ENCODE measurements at places on chromosomes 13 and 19.
A peak's percentile ranks its signal among the peaks of the same experiment; 100 is the strongest.

DNA sequence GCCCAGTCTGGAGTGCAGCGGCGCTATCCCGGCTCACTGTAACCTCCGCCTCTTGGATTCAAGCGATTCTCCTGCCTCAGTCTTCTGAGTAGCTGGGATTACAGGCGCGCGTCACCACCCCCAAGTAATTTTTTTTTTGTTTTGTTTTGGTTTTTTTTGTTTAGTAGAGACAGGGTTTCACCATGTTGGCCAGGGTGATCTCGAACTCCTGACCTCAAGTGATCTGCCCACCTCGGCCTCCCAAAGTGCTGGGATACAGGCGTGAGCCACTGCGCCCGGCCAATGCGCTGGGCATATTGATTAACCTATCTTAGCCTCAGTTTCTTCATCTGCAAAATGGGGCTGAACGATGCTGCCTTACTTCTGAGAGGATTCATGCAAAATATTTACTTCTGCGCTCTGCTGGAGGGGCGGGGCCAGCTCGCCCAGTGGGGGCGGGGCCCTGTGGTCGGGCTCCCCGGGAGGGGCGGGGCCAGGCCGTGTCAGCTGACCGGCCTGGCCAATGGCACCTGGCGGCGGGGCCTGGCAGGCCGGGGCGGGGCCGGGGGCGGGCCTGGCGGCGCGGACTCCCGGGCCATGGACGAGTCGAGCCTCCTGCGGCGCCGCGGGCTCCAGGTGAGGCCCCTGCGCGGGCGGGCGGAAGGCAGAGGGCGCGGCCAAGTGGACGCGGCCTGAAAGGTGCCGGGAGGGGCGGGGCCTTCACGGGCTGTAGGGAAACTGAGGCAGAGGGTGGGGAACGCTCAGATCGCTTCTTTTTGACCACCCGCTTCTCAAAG, at the start of gene MAST3:
TSS of gene MAST3 (plus strand) at position 562 of the 776 bp plus-strand sequence. CDS start at position 577, 15 bp downstream.
- DNase-seq: no peak

- no peak for DNase-seq
These were observed 423.3 kb downstream of the SPRY2 start for GRCh38 chr13:79917628-79918027.

DNA sequence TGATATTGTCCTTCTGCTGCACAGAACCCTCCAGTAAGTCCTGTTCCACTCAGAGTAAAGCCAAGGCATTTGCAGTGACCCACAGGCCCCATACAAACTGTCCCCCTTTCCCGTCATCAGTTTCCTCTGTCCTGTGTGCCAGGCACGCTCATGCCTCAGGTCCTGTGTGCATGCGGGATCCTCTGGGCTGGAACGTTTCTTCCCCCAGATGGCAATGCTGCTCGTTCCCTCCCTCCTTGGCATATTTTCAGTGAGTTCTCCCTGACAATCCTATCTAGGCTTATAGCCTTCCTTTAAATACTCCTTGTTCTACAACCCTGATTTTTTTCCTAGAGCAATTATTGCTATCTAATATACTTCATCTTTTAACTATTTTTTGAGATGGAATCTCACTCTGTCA, 5.7 kb downstream of the OPA3 start:
- DNase-seq: no peak

DNA sequence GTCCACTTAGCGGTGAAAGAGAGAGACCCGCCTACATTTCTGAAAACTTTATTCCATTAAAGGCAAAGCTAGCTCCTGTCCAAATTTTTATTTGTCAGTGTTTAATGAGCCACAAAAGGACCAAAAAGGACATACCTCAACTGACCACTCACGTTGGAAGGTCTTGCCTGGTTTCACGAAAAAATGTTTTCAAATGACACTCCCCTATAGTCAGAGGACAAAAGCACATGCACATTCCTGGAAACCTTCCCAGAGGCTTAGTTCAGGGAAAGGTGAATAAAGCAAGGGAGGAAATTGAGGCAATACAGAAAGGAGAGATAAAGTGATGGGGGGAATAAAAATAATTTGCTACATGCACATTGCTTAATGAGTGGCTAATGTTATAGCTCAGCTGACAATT, 55.6 kb downstream of the DOCK9 start:
- no peak for DNase-seq

DNA sequence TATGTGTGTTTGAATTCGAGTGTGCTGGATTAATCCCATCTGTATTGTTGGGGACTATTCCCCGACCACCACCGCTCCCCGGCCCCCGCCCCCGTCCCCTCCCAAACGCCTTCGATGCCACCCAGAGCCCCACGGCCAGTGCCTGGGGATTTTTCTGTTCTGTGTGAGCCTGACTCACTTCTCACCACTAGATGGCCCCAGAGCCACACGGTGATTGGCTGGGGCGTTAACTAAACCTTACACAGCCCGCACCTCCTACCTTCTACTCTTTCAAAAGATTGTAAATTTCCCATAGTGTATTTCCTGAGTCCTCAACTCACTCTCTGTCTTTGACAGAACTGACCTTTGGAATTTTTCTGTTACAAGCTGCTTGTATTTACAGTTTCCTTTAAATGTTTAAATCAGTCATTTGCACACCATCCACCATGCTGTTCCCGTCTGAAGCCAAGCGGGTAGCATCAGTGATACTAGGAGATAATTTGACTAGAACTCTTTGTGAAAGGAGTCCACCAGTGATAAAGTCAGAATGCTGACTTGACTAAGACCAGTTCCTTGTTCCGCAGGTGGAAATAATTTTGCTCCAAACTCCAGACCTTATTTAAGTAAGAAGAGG, 61.4 kb downstream of the RFX2 start:
- DNase-seq: peak; percentile 33

DNA sequence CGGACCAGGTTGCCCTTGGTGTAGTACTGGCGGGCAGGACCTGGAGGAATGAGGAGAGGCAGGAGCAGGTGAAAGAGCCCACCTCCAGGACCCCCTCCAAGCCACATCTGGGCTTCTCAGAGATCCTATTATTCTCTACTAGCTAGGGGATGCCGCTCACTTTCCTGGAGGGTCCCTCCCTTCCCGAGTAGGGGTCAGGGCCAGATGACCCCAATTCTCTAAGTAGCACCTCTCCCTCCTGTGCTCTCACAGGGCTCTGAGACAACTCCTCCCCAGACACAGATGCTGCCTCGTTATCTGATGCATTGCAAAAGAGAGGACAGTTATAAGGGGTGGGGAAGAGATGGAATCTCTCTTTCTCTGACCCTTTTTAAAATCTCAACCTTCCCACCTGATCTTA, 22.9 kb downstream of the GP6 start:
- DNase-seq: no peak

DNA sequence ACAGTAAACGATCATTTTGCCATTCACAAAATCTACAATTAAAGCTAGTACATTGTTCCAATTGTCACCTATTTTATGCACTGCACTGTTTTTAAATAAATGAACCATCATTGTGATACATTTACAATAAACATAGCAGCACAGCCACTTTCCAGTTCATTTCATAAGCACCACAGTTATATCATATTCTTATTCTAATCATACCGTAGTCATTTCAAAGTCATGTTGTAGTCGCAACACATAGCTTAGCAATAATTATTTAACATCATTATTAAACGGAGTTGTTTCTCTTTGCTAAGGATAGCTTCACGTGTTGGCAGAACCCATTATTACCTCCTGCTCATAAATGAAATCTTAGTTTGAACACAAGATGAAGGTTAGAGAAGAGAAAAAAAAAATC, 2.2 kb upstream of the PCDH9 start:
- DNase-seq: no peak

- DNase-seq: no peak
These were observed 18.7 kb downstream of the MLLT1 start for GRCh38 chr19:6260912-6261650.

DNA sequence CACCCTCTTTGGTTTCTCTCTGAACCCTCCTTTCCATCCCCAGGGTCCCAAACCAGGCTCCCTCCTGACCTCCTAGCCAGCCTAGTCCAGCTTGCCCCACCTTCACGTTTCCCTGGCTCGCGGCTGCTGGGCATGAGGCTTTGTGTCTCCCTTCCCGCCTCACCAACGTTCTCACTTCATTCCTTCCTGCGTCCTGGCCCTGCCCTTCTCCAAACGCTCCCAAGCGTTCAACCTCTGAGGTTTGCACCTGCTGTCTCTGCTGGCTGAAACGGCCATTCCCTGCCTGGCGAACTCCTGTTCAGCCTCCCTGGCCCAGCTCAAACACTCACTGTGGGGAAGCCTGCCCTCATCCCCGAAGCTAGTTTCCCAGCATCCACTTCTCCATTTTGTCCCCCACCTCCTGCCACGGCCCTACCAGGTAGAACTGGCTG, 12.4 kb downstream of the EPS8L1 start:
- DNase-seq: no peak

Data from NCI-H1436 treated with DMSO at 0.1 percent for 48 hours (cell line).